ENCODE measurements at places on chromosomes 11 and 22.

- no peak for DNase-seq
Observed at GRCh38 chr11:100980156-100980555, 149.5 kb downstream of the PGR start.

GRCh38 chr22:36816636-36817524, at the start of gene PVALB:
TSS of gene PVALB (minus strand) at chr22:36817035. CDS start at chr22:36817005, 30 bp downstream.
- DNase-seq, result peak; percentile 30

- DNase-seq, result no peak
Observed at GRCh38 chr11:66332371-66333219, 3.6 kb downstream of the RIN1 start.

DNA sequence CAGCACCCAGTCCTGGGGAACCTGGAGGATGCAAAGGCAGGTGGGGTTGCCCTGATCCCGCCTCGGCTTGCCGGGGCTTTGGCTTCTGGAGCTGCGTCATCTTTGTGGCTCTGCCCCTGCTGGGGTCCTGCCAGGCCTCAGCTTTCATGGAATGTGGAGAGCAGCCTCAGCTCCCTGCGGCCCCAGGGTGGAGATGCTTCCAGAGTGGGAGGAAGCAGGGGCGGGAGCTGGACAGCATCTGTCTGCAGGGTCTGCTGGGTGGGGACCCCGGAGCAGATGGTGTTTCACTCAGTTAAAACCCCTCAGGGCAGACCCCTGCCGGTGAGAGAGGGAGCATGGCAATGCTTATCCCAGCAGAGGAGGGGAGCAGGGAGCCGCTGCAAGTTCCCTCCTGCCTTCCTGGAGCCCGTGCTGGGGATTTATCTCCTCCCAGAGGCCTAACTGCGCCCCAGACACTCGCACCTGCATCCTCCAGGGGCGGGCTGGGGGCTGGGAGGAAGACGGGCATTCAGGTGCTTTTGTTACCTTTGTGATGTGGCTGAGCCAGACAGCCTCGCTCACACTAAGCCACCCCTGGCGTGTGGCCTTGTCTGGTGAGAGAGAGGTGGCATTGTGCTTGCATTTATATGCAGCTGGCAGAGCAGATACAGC, 15.7 kb downstream of the GRIK4 start:
- peak; percentile 61 for DNase-seq

GRCh38 chr22:39360674-39361413, 11.1 kb downstream of the SYNGR1 start:
- no peak for DNase-seq

Data from EL (cell line).